HS-27A (cell line): ENCODE measurements at places on chromosomes 2 and 18.

DNA sequence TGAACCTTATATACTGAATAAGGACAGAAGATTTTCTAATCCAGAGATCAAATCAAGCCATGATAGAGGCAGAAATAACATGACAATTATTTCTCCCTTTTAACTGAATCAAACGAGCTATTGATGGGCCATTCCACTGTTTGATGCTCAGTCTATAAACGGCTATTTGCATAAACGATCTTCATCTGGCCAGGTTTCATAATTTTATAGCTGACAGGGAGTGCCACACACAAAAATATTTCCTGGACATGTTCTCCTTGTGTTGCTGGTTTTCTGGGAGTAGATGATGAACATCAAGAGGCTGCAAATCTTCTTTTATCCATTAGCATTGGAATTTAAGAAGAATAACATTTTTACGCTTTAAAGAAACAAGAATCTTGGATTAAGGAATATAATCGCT lies 63.1 kb downstream of the ACVR1C start:
- DNase-seq: no peak

DNA sequence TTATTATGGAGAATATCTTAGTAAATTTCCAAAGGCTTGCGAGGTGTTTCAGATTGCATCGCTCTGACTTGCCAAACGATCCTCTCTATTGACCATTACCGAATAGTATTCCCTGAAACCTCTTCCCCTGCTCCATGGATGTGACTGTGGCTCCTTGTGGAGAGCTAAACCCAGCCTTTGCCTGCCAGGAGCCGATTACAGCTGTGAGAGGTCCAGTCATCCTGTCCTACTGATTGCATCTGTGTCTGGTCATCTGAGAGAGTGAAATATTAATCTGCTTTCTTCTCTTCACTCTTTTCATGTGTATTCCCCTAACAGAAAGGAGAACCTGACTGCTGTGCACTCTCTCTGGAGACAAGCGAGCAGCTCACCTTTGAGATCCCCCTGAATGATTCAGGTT lies 523.9 kb upstream of the NRP2 start:
- no peak for DNase-seq

- no peak for DNase-seq
Measured at GRCh38 chr18:34956663-34957062, 84.5 kb upstream of the MAPRE2 start.

GRCh38 chr2:188050726-188051125 lies 240.9 kb upstream of the GULP1 start:
- DNase-seq: peak; percentile 15

GRCh38 chr2:148244593-148245292 lies 223.9 kb downstream of the MBD5 start:
- DNase-seq: no peak

GRCh38 chr2:18149660-18150246 lies 271.3 kb downstream of the KCNS3 start:
- peak; percentile 19 for DNase-seq

DNA sequence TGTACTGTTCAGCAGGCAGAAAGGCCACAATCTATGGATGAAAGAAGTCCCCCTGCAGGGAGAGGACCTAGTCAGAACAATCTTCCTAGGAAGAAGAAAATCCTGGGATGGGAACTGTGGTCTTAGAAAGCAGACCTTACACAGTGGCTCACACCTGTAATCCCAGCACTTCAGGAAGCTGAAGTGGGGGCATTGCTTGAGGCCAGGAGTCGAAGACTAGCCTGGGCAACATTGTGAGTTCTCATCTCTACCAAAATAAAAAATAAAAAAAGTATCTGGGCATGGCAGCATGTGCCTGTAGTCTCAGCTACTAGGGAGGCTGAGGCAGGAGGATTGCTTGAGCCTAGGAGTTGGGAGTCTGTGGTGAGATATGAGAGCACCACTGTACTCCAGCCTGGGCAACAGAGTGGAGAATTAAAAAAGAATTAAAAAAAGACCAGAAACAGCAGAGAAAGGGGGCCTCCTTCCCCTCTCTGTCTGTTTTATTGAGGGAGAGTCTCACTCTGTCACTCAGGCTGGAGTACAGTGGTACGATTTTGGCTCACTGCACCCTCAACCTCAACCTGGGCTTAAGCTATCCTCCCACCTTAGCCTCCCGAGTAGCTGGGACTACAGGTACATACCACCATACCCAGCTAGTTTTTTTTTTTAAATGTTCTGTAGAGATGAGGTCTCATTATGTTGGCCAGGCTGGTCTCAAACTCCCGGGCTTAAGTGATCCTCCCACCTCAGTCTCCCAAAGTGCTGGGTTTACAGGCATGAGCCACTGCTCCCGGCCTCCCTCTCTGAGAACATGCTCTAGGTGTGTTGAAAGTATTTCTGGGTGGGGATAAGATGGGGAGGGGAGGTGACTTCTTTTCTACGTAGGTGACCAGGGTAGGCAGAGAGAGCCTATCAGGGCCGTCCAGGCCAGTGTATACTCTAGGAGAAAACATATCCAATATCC lies 7.4 kb downstream of the RHOB start:
- no peak for DNase-seq

DNA sequence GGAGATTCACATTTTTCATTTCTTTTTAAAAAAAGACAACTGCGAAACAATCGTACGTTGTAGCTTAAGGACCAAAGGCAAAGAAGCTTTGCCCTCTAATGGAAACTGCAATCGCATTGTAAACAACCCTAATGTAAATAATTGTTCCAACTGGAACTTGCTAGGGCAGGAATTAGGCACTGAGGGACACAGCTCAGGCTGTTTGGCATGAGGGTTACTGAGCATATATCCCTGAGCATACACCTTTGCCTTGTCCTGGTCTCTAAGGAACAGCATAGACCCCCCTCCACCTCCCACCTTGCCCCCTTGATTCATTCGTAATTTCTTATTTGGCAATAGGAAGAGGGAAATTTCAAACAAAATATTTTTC lies 396.4 kb downstream of the LNPK start:
- no peak for DNase-seq

DNA sequence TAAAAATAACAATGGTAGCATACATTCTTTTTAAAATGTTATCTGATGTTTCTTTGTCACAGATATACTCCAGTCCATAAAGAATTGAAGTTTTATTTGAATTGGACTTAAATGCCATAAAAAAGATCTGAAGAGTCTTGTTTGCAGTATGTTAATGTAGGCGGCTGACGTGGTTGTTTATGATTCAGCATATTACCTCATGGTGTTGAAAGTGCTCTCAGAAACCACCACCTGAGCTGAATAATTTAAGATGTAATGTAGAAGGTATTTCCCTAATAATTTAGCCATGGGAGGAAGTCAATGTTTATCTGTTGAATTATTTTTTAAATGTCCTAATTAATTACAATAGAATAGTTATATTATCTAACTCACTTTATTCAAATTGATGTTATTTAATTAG lies 58.6 kb upstream of the CHN1 start:
- DNase-seq: no peak
